Liver (tissue), 10 donors: ENCODE measurements at places on chromosomes 5 and 9.

GRCh38 chr9:34512131-34513078 lies 10.4 kb downstream of the ENHO start:
- DNase-seq, result peak; percentile 52

DNA sequence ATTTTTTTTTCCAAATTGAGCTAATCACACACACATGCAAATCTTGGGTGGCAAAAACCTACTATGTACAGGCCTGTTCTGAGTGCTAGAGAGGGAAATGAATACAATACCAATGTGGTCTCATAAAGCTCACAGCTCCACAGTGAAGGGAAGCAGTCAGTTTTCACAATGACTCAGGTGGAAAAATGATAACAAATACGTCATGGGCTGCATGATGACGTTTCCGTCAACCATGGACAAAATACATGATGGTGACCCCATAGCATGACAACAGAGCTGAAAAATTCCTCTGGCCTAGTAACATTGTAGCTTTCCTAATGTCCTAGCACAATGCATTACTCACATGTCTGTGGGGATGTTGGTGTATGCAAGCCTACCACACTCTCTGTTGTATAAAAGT lies 252.5 kb downstream of the TRIM32 start:
- DNase-seq, result no peak

DNA sequence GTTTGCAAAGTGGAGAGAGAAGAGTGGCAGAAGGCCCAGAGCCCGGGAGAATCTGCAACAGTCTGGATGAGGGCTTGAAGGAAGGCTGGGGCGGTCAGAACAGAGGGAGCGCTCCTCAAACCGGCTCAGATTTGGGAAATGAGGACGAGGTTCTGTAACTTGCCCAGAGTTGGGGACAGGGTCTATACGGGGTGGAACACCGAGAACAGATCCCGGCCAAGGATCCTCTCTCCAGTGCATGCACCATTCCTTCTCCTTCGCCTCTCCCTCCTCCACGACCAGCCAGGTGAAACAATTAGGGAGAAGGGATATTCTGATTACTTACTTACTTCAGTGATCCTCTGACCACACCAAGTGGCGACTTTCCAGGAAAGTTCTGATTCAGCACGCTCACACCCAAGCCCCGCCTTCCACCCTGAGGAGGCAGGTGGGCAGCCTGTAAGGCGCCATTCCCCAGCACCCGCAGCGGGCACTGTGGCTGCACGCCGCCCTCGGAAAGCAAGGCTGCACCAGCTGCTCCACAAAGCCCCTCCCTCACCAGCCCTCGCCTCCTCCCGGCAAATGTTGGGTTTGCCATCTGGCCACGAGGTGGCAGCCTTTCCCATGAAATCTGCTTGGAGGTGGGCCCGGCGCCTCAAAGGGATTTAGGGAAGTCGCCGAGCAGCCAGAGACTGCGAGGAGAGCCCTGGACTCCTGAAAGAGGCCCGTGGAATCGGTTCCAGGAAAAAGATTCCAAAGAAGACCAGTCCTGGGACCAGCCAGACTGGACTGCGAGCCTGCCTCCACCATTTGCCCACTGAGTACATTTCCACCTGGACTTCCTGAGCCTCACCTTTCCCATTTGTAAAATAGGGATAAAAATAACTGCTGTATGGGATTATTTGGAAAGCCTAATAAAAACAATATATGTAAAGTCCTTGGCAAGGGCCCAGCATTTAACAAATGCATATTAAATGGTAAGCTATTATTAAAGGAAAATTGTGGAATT lies 22.2 kb upstream of the WWC1 start:
- peak; percentile 81 for DNase-seq

GRCh38 chr5:179974946-179975712 lies 67.4 kb upstream of the TBC1D9B start:
- DNase-seq, result no peak

GRCh38 chr9:136196404-136197083 lies 8.4 kb downstream of the LHX3 start:
- no peak for DNase-seq

DNA sequence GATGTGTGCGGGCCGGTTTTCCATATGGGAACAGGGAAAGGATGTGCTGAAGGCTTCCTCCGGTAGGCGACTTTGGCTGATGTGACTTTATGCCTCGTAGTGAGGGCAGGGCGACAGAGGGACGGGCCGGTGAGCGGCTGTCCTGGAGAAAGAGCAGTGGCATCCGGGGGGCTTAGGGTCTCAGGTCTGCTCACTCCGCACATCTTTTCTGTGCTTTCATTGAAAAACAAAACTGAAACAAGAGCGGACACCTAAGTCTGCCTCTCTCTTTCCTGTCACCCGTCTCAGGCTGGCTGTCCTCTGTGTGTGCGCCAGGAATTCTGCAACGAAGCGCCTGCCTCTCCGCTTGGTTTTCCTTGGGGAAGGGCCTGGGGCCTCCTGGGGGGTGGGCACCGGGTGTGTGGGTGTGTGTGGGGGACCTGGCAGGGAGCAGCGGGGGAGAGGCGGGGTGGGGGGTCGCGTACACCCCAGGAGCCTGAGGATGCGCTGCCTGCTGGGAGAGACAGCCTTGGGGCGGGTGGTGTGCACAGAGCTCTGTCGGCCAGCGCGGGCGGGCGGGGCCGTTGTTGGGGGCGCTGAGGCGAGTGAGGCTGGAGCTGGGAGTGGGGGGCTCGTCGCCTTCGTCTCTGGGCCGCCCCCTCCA lies 580 bp upstream of the PRRX2 start:
- DNase-seq, result no peak

DNA sequence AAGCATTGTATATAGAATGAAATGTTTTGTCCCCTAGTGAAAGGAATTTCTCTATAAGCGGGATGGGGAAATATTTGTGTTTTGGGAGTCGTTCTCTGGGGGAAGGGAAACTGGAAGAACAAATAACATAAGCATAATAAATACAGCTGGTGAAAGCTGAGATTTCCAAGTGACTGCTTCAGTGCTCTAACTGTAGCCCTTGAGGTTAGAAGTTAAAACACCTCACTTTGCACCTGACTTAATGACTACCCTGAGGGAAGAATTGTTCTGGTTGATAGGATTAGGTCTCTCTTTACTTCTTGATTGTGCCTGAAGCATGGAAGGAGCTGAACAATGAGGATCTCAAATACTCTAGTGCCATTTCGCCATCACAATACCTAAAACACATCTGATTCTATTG lies 307.4 kb downstream of the MAN2A1 start:
- DNase-seq, result no peak

DNA sequence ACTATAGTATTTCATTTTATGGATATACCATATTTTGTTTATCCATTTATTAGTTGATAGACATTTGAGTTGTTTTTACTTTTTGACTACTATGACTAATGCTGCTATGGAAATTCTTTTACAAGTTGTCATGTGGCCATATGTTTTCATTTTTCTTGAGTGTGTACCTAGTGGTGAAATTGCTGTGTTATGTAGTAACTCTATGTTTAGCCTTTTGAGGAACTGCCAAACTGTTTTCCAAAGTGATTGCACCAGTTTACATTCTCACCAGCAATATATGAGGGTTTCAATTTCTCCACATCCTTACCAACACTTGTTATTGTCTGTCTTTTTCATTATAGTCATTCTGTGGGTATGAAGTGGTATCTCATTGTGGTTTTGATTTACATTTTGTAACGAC lies 75.4 kb downstream of the GRIA1 start:
- DNase-seq, result no peak

GRCh38 chr9:131181091-131181681 lies 55.8 kb downstream of the NUP214 start:
- no peak for DNase-seq

DNA sequence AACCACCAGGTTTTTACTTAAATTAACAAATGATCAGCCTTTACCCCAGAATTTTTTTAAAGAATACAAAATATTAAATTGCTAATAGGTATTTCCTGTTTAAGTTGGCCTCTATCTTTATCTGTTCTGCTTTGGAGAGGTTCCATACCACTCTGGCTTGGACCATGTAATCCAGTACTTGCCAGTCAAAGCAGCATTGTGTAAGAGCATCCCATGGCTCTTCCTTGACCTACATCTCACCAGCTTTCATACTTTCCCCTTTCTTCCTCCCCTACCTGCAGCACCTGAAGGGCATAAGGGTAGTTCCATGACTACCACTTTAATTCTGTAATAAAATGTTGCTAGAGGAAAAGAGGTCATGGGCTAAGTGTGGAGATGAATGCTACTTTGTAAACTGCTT lies 140.8 kb upstream of the MTAP start:
- no peak for DNase-seq

GRCh38 chr9:19757745-19758144 lies 31.1 kb downstream of the SLC24A2 start:
- DNase-seq, result no peak
